ENCODE measurements at places on chromosomes 4 and X.

- DNase-seq, result no peak
Measured at GRCh38 chrX:91108761-91109160, 325.9 kb upstream of the PABPC5 start.

- no peak for DNase-seq
Measured at GRCh38 chr4:171390626-171391025, 422.6 kb upstream of the GALNTL6 start.

GRCh38 chr4:143294710-143295275, 41.9 kb upstream of the GAB1 start:
- DNase-seq, result no peak

DNA sequence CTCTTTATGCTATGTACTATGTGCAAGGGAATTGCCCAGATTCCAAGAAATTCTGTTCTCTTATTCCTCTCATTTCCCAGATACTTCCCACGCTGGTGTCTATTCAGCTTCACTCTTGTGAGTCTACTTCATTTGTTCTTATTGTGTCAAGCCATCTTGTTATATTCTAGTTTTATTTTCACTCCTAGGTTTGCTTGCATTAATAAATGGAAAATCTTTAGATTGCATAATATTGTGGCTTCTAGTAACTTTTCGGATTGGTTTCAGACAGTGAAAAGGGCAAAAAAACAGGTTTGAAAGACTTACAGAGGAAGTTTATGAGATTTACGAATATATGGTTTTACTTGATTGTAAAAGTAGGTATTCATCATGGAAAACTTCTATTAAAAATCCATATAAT, 128.4 kb downstream of the BTC start:
- DNase-seq, result no peak

DNA sequence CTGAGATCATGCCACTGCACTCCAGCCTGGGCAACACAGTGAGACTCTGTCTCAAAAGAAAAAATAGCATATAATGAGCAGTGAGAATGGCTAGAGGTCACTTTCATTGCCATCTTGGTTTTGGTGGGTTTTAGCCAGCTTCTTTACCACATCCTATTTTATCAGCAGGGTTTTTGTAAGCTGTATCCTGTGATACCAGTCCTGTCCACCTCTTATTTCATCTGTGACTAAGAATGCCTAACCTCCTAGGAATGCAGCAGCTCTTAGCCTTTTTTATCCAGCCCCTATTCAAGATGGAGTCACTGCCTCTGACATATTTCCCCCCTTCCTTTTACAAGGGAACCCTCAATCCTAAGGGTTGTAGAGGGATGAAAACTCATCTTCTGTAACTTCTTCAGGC, 26.1 kb upstream of the IGFBP7 start:
- no peak for DNase-seq

DNA sequence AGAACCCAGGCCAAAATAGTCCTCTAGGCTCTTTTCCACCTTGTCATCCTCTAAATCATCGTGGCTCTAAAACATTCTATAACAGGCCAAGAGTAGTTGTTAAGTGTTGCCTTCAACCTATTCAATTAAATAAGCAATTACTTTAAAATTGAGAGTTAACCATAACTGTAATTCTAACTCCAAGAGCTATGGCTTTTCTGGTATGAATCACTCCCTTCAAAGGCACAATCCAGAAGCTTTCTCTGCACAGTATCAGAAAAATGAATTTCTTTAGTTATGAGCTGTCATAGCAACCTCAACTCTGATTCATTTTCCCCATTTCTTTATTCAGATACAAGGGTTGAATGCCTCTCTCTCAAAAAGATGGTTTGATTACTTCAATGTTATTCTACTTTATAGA, 21.7 kb downstream of the INPP4B start:
- no peak for DNase-seq

DNA sequence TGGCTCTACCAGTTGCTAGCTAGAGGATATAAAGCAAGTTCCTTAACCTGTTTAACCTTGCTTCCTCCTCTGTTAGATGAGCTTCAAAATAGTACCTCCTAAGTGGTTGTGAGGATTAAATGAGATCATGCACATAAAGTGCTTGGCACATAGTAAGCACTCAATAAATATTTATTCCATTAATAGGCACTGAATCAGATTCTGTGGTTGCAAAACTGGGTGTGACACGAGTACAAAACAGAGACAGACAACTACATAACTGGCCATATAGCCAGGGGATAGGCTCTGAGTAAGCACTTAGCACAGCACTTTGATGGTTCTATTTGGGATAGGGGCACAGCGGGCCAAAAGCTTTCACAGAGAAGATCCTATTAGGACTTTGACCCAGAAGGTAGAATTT, 150.3 kb downstream of the RELL1 start:
- DNase-seq, result no peak

DNA sequence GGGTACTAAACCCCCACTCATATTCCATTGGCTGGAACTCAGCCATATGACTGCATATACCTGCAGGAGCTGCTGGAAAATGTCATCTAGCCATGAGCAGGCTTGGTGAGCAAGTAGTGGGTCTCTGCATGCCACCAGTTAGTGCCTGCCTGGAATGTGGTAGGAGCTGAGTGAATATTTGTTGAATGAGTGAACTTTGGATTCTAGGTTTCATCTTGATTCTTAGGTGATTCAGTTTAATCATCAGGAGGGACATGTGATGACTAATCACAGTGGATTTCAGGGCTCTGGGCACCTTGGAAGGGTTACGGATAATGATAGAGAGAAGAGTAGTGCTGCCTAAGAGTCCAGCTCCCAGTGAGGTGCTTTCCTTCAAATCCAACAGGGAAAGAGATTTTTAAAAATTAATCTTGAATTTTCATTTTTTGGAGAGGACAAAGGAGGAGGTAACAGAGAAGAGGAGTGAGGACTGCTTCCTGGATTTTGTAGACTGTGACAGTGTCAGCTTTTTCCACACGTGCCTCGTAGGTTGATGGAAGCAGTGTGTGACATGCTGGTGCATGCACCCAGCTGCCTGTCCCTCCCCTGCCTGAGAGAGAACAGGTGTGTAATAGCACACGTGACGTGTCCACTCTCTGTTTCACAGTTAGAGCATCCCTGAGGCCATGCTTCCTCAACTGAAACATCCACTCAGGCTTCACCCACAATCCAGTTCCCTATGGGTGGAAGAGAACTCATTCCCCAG, 30.4 kb downstream of the NHS start:
- no peak for DNase-seq

GRCh38 chr4:20451986-20452385, 200.3 kb downstream of the SLIT2 start:
- DNase-seq, result no peak

GRCh38 chrX:13470685-13470977, 98.8 kb upstream of the EGFL6 start:
- DNase-seq, result no peak

DNA sequence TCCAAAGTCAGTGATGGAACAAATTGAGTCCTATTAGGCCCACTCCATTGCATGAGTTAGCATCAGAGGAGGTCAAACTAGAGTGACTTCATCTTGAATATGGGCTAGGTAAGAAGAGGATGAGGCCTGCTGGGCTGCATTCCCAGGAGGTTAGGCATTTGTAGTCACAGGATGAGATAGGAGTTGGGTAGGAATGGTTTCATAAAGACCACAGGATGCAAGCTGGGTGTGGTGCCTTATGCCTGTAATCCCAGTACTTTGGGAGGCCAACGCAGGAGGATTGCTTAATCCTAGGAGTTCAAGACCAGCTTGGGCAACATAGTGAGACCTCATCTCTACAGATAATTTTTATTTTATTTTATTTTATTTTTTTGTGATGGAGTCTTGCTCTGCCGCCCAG, 26.8 kb downstream of the PDGFRA start:
- no peak for DNase-seq

GRCh38 chrX:145178268-145178667, 69.0 kb upstream of the SPANXN1 start:
- no peak for DNase-seq

DNA sequence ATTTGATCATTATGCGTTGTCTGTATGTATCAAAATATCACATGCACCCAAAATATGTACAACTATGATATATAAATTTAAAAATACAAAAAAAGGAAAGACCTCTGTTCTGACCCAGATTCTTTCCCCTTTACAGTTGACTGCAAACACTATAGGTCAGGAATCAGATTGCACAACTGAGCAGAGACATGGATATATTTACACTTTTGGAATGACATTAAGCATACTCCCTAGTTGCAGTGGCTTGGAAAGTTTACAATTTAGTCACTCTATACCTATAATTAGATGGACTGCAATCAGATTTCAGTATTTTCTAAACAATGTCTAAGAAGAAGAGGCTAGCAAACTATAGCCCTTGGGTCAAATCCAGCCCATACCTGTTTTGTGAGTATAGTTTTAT, 98.5 kb upstream of the INPP4B start:
- no peak for DNase-seq

DNA sequence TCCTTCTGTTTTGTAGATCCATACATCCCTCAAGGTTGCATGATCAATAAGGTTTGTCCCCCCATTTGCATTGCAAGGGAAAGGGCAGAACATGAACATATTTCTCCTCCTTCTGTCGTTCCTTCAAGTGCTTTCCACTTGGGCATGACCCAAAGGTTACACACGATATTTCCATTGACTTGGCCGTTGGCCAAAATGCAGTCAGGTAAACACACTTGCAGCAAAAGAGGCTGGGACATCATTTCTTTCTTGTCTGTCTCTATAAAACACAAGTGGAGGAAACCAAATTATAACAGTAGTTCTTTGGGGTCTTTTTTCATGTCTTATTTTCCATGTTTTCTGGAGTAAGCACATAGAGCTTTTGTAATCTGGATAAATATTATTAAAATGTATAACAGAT, 156.1 kb downstream of the FRAS1 start:
- no peak for DNase-seq

DNA sequence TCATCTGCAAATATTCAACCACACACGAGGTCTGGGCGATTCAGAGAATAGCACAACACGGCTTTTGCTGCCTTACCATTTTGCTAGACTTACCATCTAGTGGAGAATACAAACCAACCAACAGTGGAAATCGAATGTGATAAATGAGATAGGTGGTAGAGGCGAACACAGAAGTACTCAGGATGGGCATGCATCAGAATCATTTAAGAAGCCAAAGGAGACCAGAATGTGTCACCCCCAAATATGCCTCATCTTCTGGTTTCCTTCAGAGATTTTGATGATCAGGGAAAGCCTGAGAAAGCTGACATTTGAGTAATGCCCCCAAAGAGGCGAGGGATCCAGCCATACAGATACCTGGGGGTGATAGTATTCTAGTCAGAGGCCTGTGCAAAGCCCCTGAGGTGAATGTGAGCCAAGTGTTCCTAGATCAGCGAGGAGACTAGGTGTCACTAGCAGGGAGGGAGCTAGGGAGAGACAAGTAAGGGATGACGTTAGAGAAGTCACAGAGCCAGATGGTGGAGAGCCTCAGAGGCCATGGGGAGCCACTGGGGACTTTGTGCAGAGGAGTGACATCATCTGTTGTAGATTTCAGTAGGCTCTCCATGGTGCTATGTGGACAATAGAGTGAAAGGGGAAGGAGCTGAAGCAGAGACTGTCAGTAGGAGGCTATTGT, 1.7 kb downstream of the MTMR1 start:
- peak; percentile 9 for DNase-seq

DNA sequence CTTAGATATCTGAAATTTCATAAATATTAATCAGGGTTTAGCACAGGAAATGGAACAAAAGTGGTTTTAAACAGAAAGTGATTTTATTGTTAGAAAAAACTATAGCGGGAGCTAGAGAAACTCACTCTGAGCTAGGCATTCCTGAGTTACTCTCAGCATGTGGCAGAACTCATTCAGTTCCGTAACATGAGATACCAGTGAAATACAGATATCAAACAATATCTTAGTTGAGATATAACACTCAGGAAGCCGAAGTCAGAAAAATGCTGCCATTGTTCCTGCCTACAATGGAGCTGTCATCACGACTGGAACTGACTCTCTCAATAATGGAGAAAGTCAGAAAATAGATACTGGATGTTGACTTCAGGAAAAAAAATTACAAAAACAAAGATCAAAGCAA, 1428.7 kb downstream of the PCDH18 start:
- DNase-seq, result no peak

GRCh38 chr4:38195486-38195885, 235.3 kb downstream of the PTTG2 start:
- DNase-seq, result no peak

DNA sequence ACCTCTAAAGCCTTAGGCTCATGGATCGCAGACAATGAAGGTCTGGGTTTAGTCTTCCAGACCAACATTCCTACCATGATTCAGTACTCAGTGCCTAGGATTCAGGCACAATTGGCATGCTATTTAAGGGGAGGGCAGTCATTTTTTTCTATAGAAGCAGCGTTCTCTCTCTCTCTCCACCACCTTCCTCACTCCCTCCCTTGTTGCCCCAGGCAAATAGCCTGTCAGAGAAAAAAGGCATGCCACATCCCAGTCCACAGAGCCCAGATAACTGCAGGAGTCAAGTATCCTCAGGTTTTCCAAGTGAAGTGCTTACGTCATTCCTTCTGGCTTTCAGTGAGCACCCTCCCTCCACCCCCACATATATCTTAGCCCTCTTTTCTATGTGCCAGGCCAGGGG, 533.0 kb downstream of the BCOR start:
- no peak for DNase-seq

Measured in retina (tissue), 1 donor.